ENCODE measurements at places on chromosomes 5 and 9.

GRCh38 chr5:97111616-97112015, 30.8 kb downstream of the LIX1 start:
- DNase-seq: no peak

GRCh38 chr5:79924936-79925893, 65.8 kb downstream of the MTX3 start:
- peak; percentile 35 for DNase-seq

DNA sequence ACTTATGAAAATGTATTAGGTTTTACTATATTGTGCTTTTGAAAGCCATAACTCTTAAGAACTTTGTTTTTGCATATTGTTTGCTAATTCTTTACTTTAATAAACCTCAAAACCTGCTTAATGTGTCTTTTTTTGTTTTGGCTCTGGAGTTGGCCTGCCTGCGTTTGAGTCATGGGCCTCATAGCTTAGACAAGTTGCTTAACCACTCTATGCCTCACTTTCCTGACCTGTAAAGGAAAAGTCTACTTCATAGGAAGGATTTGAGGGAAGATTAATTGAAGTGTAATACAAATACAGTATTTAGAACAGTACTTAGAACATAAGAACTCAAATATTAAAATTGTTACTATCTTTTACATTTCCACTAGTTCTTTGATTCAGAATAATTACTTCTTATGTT, 10.3 kb downstream of the SMIM32 start:
- peak; percentile 56 for DNase-seq

DNA sequence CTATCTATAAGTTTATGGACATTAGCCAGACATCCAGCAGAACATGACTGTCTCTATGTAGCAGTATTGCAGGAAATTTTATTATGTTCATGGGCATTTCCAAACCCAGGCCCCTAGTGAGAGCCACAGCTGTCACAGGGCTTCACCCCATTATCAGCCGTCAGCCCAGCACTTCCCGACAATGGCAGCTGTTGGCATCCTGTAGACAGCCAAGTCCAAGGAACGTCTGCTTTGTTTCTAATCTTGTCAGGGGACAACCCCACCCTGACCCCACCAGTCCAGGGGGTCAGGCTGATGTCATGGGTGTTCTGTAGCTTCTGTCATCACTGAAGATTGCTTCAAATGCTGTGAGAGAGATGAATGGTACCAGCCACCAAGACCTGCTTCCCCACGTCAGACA, 565.3 kb upstream of the BRINP1 start:
- DNase-seq: no peak

GRCh38 chr5:43420241-43420640, 8.1 kb upstream of the CCL28 start:
- peak; percentile 57 for DNase-seq

DNA sequence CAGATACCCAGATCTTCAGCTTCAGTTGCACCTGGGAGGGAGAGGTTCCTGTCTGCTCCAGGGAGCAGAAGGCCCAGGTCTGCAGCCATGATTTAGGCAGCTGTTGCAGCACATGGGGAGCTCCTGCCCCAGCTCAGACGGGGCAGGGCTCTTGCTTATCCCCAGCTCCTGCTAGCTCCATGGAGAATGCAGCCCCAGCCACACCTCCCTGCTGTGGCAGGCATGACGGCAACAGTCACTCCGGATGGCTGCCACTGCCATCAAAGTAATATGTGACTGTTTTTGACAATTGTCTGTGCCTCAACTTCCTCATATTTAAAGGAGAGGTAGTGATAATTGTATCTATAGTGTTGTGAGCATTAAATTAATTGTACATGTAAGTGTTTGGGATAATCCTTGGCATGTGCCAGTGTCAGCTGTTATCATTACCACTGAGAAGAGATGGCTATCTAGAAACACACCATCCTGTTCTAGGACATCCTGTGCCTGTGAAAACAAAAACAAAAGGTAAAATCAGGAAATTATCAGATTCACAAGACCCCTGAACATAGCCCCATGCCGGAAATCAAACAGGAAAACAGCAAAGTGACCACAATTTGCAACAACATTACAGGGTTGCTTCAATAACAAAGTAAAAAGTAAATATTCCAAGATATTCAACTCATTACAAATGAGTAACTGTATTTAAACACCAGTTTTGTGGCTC, 1048.8 kb upstream of the ACO1 start:
- no peak for DNase-seq

- DNase-seq: peak; percentile 43
Observed at GRCh38 chr5:9927521-9927997, 297.4 kb upstream of the TAS2R1 start.

- DNase-seq: peak; percentile 69
Observed at GRCh38 chr9:86082870-86083269, 16.5 kb downstream of the GOLM1 start.

DNA sequence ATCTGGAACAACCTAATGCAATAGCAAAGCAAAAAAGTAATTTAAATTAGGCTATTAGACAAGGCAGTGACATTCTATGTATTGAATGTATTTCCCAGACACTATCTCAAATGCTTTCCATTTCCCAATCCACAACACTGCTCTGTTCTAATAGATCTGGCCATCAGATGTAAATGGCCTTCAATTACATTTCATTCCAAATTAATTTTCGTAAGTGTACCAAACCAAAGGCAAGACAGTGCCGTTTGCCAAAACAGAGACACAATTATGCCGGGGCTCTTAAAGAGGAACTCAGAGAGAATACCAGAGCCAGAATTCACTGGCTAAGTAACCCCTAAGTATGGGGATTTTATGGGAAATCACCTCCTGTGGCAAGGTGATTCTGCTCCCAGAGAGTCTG, 63.1 kb downstream of the GNAQ start:
- DNase-seq: no peak

GRCh38 chr9:131656356-131657036, 83.4 kb downstream of the RAPGEF1 start:
- DNase-seq: no peak

DNA sequence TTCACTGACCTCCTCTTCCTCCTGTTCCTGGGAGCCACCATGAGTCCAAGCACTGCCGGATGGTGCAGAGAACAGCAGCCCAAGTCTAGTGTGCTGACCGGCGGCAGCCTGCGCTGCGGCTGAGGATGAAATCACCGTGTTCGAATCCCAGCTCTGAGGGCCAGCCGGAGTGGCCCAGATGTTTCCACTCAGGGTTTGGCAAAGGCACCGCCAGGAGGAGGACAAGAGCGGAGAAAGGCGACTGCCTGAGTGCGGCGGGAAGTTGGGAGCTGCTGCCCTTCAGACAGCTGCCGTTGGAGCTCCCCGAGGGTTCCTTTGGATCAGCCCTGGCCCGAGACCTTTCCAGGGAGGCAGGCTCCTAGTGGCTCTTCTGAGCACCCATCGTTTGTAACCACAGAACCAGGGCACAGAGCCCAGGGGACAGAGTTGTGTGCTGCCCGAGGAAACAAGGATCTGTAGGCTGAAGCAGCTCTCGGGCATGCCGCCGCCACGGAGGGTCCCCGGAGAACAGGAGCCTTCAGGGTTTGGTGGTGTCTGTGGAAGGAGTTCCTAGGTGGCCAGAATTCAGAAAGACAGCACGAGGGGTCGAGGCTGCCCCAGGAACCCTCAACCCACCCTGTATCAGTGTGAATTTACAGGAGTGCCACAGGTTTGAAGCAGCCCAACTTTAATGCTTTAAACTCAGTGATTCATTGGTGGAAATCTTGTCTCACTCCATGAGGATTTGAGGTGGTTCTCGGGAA, 115.6 kb upstream of the COL5A1 start:
- no peak for DNase-seq

DNA sequence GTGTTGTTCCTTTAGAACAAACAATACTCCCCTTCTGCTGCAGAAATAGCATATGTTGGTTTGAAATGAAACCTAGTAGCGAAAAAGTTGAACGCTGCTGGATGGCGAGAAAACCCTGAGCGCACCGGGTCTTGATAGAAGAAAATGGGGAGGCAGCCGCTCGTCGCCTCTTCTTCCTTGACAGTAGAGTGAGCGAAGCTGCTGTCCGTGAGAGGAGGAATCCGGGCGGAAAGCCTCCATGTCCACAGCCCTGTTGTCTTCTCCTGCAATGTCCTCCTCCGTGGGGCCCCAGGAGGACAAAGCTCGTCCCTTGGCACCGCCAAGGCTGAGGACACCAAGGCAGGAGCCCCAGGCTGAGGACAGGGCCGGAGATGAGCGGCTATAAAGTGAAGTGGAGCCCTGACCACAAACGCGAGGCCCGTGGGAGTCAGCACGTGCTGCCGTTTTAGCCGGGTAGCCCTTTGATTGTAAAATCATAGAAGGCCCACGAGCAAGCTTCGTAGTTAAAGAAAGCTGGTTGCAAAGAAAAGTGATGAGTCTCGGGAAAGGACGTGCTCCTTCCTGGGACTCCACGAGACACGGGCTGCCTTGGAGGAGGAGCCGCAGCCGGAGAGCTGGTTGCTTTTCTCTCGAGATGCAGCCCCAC, 35.6 kb downstream of the MRPL36 start:
- DNase-seq: no peak

DNA sequence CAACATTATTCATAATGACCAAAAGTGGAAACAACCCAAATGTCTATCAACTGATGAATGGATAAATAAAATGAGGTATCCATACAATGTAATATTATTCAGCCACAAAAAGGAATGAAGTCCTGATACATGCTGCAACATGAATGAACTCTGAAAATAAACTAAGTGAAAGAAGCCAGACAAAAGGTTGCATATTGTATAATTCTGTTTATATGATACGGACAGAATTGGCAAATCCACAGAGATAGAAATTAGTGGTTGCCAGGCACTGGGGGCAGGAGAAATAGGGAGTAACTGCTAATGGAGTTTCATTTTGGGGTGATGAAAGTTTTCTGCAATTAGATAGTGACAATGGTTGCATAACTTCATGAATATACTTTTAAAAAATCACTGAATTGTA, 47.0 kb downstream of the KIF24 start:
- no peak for DNase-seq

DNA sequence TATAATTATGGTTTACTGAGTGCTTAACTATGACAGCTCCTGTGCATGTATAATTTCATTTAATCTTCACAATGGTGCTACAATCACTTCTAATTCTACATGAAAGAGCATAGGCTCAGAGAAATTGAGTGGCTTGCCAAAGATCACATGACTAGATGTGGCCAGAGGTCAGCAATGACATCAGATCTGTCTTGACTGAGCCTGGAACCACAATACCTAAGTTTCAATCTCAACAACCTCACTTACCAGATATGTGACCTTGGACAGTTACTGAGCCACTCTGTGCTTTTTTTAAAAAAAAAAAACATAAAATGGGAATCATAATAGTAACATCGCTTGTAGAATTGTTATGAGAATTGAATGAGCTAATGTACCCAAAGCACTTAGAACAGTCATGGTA, 130.7 kb downstream of the TRIM32 start:
- DNase-seq: no peak

Measured in choroid plexus epithelial cell (primary cell).